Tibial nerve (tissue), 4 donors: ENCODE measurements at places on chromosomes 4 and X.

DNA sequence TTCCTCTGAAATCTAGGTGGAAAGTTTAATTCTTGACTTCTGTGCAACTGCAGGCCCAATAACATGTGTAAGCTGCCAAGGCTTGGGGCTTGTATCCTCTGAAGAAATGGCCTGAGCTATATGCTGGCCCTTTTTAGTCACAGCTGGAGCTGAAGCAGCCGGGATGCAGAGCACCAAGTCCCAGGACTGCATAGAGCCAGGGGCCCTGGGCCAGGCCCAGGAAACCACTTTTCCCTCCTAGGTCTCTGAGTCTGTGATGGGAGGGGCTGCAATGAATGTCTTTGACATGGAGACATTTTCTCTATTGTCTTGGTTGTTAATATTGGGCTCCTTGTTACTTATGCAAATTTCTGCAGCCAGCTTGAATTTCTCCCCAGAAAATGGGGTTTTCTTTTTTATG lies 588.5 kb downstream of the CENPC start:
- DNase-seq, result no peak

- no peak for DNase-seq
Observed at GRCh38 chrX:153627675-153628111, 19.3 kb upstream of the DUSP9 start.

DNA sequence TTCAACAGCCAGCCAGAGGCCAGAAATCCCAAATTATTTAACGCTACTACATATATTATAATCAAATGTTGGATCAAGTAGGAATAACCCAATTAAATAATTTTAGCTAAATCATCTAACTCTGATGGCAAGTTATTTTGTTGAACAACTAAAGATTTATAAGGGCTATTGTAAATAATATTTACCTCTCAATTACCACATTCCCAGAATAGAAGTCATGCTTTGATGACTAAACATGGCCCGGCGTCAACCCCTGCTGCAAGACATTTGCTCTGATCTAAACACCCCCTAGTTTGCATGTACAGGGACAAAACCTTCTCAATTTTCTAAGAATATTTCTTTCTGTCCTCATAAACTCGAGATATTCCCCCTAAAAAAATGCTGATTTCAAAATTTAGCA lies 14.2 kb downstream of the VEGFC start:
- DNase-seq, result no peak

DNA sequence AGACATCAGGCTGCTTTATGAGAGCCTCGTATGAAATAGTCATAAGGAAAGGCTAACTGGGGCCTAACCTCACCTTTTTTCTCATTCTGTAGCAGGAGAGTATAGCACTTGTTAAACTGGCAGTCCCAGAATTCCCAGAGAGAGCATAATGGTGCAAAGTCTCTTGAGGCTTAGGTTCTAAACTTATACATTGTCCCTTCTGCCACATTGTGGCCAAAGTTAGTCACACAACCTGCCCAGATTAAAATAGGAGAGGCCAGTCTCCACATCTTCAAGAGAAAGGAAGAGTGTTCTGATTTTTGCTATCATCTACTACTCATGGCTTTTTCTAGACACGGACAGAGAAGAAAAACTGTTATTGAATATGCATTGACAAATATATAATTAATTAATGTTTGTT lies 1588.9 kb upstream of the PCDH7 start:
- DNase-seq, result no peak

GRCh38 chr4:13700021-13700857 lies 72.7 kb upstream of the BOD1L1 start:
- DNase-seq, result no peak

DNA sequence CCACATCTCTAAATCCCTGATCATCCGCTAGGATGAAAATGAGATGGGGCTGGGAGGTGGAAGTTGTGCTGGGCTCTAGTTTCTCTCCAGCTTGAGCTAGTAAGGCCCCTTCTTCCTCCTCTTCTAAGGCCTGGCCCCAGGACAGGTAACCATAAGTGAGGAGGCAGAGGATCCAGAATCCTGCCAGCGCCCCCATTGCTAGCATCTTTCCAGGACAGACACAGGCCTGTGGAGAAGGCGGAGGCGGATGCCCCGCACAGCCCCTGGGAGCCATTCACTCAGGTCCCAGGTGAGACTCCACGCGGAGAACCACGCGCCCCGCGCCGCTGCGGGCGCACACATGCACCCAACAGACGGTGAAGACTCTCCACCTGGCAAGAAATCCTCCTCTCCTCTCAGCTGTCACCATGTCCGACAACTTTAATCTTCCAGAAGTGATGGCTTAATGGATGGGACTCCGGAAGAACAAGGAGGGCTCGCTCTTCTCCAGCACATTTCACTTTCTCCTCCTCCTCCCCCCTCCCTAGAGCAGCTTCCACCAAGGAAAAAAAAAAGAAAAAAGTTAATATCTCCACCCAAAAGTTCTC lies 793 bp downstream of the ARSJ start:
- no peak for DNase-seq

GRCh38 chrX:10168226-10168625 lies 11.5 kb downstream of the CLCN4 start:
- no peak for DNase-seq

GRCh38 chr4:159248384-159249178 lies 145.7 kb downstream of the RAPGEF2 start:
- DNase-seq, result no peak

- DNase-seq, result no peak
Observed at GRCh38 chr4:16417198-16417597, 190.9 kb upstream of the TAPT1 start.

GRCh38 chr4:179586460-179586859 lies 2144.2 kb upstream of the AGA start:
- no peak for DNase-seq

DNA sequence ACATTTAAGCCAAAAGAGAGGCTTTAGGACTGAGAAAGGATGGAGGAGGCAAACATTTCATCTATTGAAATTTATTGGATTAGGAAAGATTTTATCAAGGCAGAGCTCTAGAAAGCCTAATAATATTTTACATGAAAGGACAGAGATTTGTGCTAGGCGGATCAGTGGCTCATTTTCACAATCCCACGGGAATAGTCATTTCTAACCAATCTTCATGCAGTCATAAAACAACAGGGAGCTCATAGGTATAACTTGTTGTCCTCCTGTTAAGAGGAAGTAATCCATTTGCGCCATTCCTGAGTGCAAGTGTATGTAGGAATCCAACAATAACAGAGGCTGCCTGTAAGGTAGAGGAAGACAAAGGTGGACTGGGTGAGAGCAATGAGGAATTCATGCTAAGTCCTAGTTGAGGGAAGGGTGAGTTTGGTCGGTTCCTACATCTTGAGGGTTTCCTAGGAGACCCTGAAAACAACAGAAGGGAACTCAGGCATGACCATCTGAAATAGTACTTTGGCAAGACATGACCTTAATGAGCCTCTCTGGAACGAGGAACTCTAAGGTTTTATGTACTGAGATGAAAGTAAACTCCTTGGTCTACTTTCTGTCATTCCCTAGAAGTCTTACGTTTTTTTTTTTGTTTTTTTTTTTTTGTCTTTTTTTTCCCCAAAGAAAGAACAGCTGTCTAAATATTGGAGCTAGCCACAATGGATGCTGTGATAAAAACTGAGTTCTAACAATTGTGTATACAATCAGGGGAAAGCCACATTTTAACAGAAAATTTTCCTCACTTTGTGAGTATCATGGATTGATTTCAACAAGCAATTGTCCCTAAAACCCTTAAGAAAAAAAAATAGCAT lies 89.7 kb downstream of the GEMIN8 start:
- DNase-seq, result no peak

DNA sequence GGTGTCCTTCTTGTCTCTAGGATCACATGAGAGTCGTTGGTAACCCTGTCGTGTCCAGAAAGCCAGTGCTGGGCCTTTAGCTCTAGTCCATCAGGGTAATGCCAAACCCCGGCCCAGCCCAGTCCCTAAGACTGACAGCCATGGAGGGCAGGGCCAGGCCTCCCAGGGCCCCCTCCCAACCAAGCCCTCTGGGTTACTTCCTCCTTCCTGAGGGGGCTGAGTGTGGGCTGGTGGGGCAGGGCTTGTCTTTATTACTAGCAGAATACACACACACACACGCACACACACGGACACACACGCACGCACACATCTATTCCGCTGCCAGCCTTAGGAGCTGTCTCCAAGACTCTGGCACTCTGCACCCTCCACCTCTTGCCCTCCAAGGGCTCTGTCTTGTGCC lies 35.6 kb upstream of the CDKN2AIP start:
- DNase-seq, result no peak

GRCh38 chr4:87848622-87849351 lies 16.0 kb downstream of the MEPE start:
- DNase-seq, result peak; percentile 69

- no peak for DNase-seq
Observed at GRCh38 chrX:34866646-34867045, 76.0 kb upstream of the FAM47B start.

DNA sequence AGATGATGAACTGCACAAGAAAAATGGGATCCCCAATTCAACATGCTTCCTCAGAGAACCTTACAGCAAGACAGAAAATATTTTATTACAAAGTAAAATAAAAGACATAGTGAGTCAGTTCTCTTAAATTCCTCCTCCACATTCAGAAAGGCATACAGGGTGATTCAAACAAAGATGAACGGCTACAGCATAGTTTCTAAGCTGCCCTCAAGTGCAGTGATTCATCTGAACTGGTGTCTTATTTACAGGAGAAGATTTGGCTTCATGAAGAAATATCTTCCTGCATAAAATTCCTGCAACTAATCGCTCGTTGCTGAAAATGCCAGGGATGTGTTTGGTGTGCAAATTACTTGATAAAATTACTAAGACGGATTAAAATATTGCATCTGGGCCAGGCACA lies 103.6 kb downstream of the PRKX start:
- DNase-seq, result no peak

GRCh38 chr4:118076958-118077766 lies 42.9 kb downstream of the NDST3 start:
- DNase-seq, result no peak

- DNase-seq, result no peak
Observed at GRCh38 chr4:75142382-75142781, 209.5 kb downstream of the PARM1 start.

- DNase-seq, result no peak
Observed at GRCh38 chr4:11402192-11402591, 26.5 kb downstream of the HS3ST1 start.

DNA sequence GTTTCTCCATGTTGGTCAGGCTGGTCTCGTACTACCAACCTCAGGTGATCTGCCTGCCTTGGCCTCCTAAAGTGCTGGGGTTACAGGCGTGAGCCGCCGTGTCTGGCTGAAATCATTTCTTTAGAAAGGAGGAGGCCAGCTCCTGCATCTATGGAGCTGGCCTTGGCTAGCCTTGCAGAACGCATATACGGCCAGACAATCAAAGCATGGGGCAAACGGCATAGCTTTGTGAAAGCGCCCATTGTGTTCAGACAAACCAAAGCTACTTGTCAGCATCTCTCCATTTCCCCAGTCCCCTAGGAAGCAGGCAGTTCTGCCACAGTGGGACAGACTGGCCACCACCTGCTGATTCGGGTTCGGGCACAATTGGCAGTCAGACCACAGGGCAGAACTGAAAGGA lies 48.9 kb upstream of the IQSEC2 start:
- DNase-seq, result no peak

DNA sequence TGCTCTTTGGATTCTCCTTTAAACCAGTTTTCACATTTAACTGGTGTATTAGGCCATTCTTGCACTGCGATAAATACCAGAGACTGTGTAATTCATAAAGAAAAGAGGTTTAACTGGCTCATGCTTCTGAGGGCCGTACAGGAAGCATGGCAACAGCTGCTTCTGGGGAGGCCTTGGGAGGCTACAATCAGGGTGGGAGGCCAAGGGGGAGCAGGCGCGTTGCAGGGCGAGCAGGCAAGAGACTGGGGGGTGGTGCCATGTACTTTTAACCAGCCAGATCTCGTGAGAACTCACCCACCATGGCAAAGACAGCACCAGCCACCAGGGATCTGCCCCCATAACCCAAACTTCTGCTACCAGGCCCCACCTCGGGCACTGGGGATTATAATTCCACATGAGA lies 38.1 kb downstream of the RNF212 start:
- DNase-seq, result no peak

DNA sequence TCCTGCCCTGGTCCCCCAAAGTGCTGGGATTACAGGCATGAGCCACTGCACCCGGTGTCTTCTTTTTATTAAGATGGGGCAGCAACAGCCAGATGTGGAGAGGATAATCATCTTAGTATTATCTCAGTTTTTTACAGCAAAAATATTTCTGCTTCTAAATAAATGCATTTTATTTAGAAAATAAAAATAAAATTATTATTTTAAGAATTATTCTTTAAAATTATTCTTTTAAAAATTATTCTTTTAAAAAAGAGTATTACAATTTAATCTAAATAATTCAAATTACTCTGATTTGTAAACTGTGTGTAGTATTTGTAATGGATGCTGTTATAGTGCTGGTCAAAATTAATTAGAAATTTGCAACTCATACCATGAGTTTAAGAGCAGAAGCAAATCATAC lies 67.6 kb downstream of the ARFIP1 start:
- no peak for DNase-seq

GRCh38 chr4:141220271-141220670 lies 424 bp upstream of the ZNF330 start:
- no peak for DNase-seq

GRCh38 chr4:10245751-10246150 lies 129.2 kb upstream of the WDR1 start:
- no peak for DNase-seq

DNA sequence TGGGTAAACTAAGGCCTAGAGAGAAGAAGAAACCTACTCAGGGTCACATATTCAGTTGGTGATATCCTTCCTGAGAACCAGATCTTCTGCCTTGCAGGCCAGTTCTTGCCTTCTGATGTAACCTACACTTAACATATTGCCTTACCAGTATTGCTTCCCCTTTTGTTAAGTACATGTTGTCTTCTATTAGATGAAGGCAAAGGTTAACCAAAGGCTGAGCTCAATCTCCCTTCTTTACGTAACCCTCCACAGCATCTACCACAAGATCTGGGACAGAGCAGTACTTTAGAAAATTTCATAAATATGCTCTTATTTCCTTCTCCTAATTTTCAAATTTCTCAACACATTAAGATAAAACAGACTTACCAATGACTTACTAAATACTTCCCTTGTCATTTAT lies 474.4 kb downstream of the SH2D1A start:
- no peak for DNase-seq

- no peak for DNase-seq
Observed at GRCh38 chr4:102322736-102323135, 22.5 kb downstream of the SLC39A8 start.

DNA sequence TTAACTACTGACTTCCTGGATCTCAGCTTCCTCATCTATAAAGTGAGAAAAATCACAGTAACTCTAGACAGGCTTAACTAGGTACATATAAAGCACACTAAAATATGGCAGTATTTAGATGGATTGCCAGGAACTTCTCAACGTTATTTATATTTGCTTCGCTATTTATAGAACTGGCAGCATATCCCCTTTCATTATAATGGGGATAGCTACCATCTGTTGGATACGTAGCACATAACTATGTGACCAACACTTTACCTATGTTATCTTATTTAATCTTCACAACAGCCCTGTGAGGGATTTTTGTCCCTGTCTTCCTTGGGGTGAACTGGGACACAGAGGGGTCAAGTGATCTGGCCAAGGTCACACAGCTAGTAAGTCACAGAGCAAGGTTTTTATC lies 64.6 kb downstream of the ENPEP start:
- no peak for DNase-seq
